Activated CD8-positive, alpha-beta T cell treated with anti-CD3 and anti-CD28 coated beads for 36 hours (primary cell): ENCODE measurements at places on chromosomes 6 and 20. TPM values are rescaled to one million over a fixed set of nuclear protein-coding genes. Genes with fewer than 3 reads are reported as not detected.

GRCh38 chr6:159461266-159461665 lies 231.8 kb downstream of the SOD2 start:
- no peak overlapping the region for H3K27ac ChIP-seq
- peaks cover 5% of the 10 kb centered on the region for H3K27me3 ChIP-seq
- no peak overlapping the region for H3K4me3 ChIP-seq
- no peak for DNase-seq

DNA sequence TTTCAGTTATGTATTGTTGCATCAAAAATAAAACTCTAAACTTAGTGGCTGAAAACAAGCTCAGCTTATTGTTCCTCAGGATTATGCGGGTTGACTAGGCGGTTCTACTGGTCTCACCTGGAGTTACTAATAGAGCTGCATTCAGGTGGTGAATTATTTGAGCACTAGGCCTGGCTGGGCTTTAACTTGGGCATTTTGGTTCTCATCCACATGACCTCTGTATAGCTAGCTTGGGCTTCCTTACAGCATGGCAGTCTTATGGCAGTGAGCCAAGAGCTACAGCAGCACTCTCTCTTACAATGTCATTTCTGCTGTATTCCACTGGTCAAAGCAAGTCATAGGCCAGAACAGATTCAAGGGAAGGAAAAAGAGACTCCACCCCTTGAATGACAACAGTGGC lies 1.6 kb downstream of the PGBD1 start:
- H3K4me1 ChIP-seq, result peaks cover 13% of the 10 kb centered on the region
- H3K36me3 ChIP-seq, result peaks cover 10% of the 10 kb centered on the region
- peak; percentile 13 for DNase-seq
- no peak overlapping the region for H3K27ac ChIP-seq

GRCh38 chr6:143823548-143823947 lies 19.6 kb upstream of the LTV1 start:
- H3K4me3 ChIP-seq, result no peak overlapping the region
- no peak overlapping the region for H3K27ac ChIP-seq
- no peaks in the 10 kb centered on the region for H3K4me1 ChIP-seq
- no peaks in the 10 kb centered on the region for H3K27me3 ChIP-seq
- DNase-seq, result no peak
- H3K36me3 ChIP-seq, result no peaks in the 10 kb centered on the region

DNA sequence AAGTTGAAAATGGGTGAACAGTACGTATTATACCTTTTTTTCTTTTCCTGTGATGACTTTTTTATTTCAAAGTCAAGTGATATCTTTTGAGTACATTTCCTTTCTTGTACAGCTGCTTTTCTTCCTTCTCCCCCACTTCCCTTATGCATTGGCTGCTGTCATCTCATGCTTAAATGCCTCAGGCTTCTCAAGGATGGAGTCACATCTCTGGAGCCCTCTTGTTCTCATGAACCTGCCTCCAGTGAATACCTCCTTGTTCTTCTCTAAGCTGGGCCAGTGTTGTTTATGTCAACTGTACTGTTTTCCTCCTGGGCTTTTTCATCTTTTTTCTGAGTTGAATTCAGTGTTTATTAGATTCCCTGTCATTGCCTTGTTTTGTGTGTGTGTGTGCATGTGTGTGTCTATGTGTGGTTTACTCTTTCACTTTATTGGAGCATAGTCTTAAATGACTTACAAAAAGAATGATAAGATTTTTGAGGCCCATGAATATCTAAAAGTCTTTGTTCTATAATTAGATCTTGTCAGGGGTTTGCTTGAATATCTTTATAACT lies 23.6 kb downstream of the STXBP5 start:
- peaks cover 28% of the 10 kb centered on the region for H3K4me1 ChIP-seq
- peaks cover 19% of the 10 kb centered on the region for H3K36me3 ChIP-seq
- H3K27ac ChIP-seq, result peak overlapping the region; percentile 4
- DNase-seq, result no peak
- no peak overlapping the region for H3K4me3 ChIP-seq

- no peak overlapping the region for H3K4me3 ChIP-seq
- DNase-seq, result no peak
Measured at GRCh38 chr6:87382861-87383260, 24.9 kb upstream of the CFAP206 start.

DNA sequence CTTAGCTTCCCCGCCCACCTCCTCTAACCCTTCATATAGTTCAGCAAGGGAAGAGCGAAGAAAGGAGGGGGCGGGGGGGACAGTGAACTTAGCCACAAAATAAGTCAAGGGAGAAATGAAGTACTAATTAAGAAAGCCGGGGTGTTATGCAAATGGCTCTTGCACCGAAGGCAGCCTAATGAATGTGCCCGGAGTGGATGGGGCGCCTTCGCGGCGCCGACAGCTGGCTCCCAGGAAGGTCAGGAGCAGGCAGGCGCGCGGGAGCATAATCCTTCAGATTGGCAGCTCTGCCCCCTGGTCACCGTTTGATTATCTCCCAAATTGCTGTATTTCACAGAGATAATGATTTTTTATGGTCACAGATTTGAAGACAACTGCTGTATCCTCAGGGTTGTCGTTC lies 395.1 kb downstream of the TFAP2B start:
- H3K27me3 ChIP-seq, result no peaks in the 10 kb centered on the region
- no peak overlapping the region for H3K27ac ChIP-seq
- H3K4me1 ChIP-seq, result no peaks in the 10 kb centered on the region
- H3K36me3 ChIP-seq, result no peaks in the 10 kb centered on the region

DNA sequence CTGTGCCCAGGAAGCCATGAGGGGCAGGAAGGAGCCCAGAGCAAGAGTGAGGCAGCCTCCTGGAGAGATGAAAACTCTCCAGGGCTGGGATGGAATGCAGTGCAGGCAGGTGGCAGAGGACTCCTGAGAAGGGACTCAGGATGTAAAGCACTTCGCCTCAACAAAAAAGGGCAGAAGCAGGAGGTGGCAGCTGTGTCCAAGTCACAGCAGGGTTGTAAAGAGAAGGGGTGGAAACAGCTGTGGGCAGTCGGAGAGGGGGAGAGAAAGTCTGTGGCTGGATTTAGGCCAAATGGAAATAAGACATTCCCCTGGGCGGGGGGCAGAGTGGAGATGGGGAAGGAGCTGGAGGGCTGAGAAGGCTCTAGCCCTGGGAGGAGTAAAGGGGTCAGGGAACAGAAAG lies 34.9 kb downstream of the CYP21A2 start:
- H3K4me3 ChIP-seq, result no peak overlapping the region
- H3K4me1 ChIP-seq, result no peaks in the 10 kb centered on the region
- no peak for DNase-seq
- H3K27ac ChIP-seq, result no peak overlapping the region

DNA sequence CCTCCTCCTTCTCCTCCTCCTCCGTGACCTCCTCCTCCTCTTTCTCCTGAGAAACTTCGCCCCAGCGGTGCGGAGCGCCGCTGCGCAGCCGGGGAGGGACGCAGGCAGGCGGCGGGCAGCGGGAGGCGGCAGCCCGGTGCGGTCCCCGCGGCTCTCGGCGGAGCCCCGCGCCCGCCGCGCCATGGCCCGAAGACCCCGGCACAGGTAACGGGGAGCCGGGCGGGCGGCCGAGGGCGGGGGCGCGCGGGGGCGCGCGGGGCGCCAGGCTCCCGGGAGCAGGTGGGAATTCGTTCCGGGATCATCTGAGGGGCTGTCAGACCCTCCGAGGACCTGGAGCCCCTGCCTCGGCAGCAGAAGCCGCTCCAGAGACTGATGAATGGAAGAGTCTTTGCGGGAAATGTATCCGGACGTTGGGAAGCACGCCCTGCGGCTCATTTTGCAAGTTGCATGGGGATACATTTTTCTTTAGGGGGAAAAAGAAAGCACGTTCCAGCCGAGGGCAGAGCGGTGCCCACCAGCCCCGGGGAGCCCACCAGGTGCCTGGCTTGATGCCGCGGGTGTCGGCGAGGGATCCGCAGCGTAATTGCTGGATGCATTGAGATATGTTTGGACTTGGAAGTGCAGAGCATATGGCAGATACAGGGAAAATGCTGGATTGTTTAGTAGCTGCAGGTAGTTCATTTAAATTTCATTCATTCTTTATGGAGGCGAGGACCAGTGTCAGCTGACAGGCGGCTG lies 394 bp downstream of the MYB start:
- H3K4me3 ChIP-seq, result peak overlapping the region; percentile 99
- peaks cover 38% of the 10 kb centered on the region for H3K36me3 ChIP-seq
- H3K27me3 ChIP-seq, result no peaks in the 10 kb centered on the region
- peaks cover 44% of the 10 kb centered on the region for H3K4me1 ChIP-seq

GRCh38 chr20:38252292-38253288 lies 7.9 kb downstream of the KIAA1755 start:
- no peak for DNase-seq
- no peaks in the 10 kb centered on the region for H3K27me3 ChIP-seq
- no peaks in the 10 kb centered on the region for H3K4me1 ChIP-seq
- no peak overlapping the region for H3K4me3 ChIP-seq
- no peaks in the 10 kb centered on the region for H3K36me3 ChIP-seq

GRCh38 chr6:21522143-21522747 lies 71.3 kb upstream of the SOX4 start:
- H3K27ac ChIP-seq, result no peak overlapping the region
- no peak for DNase-seq
- no peak overlapping the region for H3K4me3 ChIP-seq
- H3K4me1 ChIP-seq, result no peaks in the 10 kb centered on the region
- no peaks in the 10 kb centered on the region for H3K36me3 ChIP-seq
- H3K27me3 ChIP-seq, result peaks cover 2% of the 10 kb centered on the region

The RAET1E gene
- total RNA-seq, result not detected

DNA sequence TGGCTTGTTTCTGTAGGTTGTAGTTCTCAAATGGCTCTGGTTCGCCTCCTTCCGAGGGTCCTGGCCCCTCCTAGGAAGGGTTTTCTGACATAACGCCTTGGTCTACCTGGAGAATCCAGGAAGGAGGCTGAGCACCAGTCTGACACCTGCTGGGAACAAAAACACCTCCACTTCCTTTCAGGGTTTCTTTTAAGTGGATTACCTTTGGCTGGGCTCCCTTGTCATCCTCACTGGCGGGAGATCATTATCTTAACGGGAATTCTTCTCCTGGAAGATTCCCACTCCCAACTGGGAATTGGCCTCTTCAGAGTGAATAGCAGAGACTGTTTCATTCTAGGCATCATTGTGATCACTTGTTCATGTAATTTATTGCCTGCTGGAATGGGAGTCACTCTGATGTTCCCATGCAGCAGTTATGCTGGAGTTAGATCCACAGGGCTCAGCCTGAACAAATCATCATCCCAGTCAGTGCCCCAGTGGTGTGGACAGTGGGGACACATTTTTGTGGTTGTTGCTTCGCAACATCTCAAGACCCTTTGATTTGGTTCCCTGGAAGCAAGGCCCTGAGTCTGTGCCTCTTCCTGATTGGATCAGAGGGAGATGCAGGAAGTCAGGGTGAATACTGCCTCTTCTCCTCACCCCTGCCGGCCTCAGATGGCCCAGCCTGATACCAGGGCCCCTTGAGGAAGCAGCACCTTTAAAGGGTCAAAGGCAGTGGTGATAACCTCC lies 49.1 kb downstream of the LYRM2 start:
- H3K4me3 ChIP-seq, result no peak overlapping the region
- no peak overlapping the region for H3K27ac ChIP-seq

The SPATS1 gene
- not detected for total RNA-seq

DNA sequence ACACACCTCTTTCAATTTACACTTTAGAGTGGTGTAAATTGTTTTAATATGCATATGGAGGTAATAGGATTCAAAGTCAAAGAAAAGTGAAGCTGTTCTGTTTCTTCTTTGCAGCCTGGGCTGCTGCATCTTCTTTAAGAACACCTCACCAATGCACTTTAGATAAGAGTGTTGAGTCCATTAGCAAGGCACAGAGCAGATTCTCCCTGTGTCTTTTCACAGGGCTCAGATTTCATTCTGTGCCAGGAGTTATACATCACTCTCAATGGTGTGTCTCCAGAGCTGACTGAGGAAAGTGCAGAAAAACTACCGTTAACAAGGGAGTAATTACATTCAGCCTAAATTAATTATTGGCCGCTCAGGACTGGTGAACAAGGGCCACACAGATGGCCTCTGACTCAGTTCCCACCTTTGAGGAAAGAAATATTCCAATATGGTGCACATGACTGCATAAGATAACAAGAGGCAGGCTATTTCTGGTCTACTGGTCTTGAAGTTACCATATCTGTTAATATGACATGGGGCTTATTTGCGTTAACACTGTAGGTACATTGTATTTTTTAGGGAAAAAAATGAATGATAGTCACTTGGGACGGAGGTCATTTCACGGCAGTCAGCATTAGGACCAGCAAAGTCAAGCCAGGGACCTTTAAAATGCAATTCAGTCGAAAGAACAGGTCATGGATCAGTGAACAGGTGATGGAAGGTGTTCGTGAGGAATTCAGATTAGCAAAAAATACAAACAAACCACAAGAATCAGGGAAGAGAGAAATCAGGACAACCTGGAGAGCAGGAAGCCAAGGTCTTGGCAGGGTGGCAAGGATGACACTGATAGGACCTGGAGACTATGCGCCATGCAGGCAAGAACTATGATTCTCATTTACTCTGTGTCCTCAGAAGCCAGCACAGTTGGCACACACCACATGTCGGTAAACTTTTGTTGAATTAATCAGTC lies 203.7 kb downstream of the TBX18 start:
- H3K4me1 ChIP-seq, result no peaks in the 10 kb centered on the region
- H3K27me3 ChIP-seq, result no peaks in the 10 kb centered on the region
- H3K36me3 ChIP-seq, result no peaks in the 10 kb centered on the region
- no peak for DNase-seq

DNA sequence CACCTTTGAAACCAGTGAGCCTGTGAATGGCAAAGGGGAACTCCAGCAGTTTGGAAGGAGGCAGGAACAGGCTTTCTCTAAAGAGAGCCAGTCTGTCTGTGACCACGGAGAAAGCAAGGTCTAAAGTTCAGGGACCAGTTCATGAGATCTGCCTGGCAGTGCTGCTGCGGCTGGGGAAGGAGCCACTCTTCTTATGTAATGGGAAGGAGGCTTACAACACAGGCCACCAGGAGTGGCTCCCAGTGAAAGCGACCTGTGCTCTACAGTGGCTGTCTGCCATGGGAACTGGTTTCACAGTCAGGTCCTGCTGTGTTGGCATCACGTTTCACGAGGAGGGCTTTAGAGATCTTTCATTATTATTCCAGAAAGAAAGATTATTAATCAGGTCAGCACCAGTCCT lies 291.9 kb upstream of the PRDM1 start:
- H3K36me3 ChIP-seq, result no peaks in the 10 kb centered on the region
- peaks cover 38% of the 10 kb centered on the region for H3K4me1 ChIP-seq
- H3K27ac ChIP-seq, result no peak overlapping the region
- no peaks in the 10 kb centered on the region for H3K27me3 ChIP-seq
- DNase-seq, result no peak

- no peaks in the 10 kb centered on the region for H3K4me1 ChIP-seq
- H3K4me3 ChIP-seq, result no peak overlapping the region
- no peak for DNase-seq
- no peak overlapping the region for H3K27ac ChIP-seq
Measured at GRCh38 chr6:168159506-168159905, 80.5 kb upstream of the FRMD1 start.
